ENCODE measurements at places on chromosomes 4 and X.

GRCh38 chr4:174430576-174430975 is 91.7 kb downstream of the HPGD start:
- DNase-seq, result no peak

DNA sequence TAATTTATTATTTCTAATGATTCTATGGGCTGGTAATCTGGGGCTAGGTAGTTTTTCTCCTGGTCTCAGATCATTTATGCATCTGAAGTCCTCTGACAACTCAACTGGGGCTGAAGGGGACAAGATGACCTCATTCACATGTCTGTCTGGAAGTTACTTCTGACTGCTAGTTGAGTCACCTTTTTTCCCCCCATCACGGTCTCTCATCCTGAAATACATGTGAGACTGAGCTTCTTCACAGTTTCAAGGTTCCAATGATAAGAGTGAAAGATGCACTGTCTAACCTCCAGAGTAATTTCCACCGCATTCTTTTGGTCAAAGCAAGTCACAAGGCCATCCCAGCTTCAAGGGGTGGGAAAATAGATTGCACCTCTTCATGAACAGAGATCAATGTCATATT is 356.7 kb upstream of the RPS6KA3 start:
- DNase-seq, result no peak

DNA sequence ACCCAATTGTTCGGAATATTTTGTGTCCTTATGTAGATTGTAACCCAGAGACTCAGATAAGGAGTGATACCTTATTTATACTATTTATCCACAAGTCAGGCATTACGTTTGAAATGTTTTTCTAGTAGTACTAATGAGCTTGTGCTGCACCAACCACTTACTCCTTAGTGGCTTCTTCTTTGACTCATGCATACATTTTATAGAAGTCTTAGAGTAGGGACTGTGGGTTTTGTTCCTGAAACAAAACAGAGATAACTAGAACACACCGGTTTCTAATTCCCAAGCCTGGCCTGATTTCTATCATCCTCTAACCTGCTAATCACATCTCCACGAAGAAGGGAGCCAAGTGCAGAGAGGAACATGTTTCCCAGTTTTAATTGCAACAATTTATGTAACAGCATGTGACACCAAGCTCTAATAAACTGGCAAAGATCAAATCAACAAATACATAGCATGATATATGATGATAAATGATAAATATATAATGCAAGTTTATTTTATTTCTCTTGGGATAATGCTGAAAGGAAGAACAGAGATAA is 32.3 kb downstream of the MGARP start:
- DNase-seq, result no peak

- DNase-seq, result no peak
Observed at GRCh38 chrX:68843992-68844391, 15.2 kb downstream of the EFNB1 start.

- no peak for DNase-seq
Observed at GRCh38 chr4:73894001-73894400, 24.8 kb downstream of the CXCL1 start.

DNA sequence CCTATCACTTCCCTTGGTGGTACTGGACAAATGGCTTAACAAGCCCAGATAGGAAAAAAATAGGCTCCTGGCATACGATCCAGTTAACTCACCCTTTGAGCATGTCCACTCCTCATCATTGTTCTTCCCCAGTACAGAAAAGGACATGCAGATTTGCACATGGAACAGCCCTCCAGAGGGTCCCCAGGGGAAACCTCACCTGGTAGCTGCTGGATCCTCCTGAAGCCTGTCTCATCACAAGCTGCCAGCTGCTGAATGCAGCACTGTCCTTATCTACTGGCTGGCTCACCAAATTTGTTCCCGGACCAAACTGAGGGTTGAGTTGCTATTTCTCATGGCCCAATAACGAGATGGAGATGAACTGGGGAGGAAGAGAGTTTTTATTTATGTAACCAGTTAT is 49.4 kb downstream of the SERTM2 start:
- DNase-seq, result no peak

DNA sequence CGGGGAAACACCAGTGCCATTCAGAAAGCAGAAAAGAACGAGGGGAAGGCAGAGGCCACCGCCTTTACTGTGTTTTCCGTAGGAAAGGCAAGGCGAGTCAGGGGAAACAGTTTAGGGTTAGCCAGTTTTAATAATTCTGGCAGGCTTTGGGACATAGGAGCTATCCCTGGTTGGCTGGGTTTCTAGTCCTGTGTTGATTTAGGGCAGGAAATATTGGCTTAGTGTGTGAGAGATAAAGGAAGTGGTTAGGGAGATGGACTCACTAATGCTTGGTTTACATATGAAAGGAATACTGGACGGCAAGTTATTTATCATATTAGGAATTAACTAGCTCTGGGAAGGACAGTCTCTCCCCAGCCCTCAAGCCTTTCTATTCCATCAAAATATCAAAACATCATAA is 53.1 kb downstream of the SYNPO2 start:
- DNase-seq, result peak; percentile 68

- DNase-seq, result no peak
Observed at GRCh38 chrX:30910124-30910860, 21.2 kb upstream of the TAB3 start.

DNA sequence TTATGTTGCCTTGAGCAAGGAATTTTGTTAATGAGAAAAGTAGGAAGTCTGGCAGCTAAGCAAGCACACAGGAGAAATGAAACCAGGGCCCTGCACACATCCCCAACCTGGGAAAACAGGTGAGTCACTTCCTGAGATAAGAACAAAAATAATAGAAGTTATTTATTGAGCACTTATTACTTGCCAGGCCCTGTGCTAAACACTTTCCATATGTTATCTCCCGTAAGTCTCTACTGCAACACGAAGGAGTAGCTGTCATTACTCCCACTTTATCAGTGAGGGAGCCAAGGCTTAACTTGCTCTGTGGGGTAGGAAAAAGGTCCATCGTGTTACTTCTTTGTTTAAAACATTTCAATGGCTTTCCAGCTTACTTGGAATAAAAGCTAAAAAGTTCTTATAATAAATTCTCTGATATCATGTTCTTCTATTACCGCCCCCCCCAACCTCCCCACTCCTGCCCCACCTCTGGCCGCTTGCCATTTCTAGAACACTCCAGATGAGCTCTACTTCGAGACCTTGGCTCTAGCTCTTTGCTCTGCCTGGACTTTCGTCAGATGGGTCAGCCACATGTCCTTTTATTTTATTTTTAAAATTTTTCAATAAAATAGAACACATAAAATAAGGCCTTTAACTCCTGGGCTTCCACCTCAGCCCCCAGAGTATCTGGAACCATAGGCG is 36.3 kb upstream of the PLAC8 start:
- DNase-seq, result no peak

- DNase-seq, result no peak
Observed at GRCh38 chrX:119382606-119383005, 16.5 kb upstream of the SLC25A43 start.

- DNase-seq, result peak; percentile 63
Observed at GRCh38 chr4:76993787-76994641, 44.5 kb downstream of the SEPTIN11 start.

- no peak for DNase-seq
Observed at GRCh38 chr4:8723222-8723980, 130.8 kb downstream of the CPZ start.

Measured in DMS153 (cell line).